ENCODE measurements at places on chromosomes 7 and 10.

- DNase-seq, result no peak
These were observed 38.6 kb upstream of the ACSL5 start for GRCh38 chr10:112335111-112335867.

GRCh38 chr10:112351146-112351545, 22.8 kb upstream of the ACSL5 start:
- DNase-seq, result no peak

- DNase-seq, result no peak
These were observed 120.6 kb downstream of the LRRC18 start for GRCh38 chr10:48818861-48819520.

- DNase-seq, result no peak
These were observed 72.5 kb upstream of the CC2D2B start for GRCh38 chr10:95835149-95835860.
